ENCODE measurements at places on chromosomes 7 and 10.

DNA sequence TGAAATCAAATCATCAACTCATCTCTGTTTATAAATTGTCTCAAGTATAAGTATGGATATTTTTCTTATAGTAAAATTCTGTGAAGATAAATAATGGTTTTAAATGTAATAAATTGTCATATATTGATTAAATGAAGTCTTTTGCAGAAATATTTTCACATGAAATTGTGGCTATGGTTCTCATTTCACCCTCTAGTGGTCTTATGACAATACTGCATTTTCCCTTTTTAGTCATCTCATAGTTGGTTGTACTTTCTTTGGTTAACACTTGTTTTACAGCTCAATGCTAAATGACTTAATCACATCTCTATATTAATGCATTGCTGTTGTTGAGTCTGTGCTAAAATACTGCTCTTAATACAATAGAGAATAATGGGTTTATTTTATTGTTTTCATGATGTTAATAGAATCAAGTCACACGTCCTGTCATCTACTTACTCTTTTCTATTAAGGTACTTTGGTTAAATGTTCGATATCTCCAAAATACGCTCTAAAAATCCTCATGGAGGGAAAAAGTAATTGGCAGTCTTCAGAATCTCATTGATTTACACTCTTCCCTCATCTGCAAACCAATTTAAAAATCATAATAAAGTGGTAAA is 38.0 kb upstream of the CACNA2D1 start:
- no peak for DNase-seq

DNA sequence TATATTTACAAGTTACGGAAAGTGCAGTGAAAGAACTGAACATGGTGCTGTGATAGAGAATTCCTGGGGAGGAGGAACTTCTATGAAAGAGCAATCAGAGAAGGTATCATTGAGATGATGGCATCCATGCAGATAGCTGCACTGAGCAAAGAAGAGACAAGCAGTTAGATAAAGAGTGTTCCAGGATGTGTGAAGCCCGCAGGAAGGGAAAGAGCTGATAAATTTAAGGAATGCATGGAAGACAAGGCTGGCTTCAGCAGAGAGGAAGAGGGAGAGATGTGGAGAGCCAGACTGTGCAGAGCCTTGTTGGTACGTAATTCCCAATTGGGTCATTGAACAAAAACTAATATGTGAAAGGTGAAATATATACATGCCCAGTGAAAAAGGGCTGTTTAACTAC is 538.9 kb downstream of the INHBA start:
- DNase-seq: no peak

DNA sequence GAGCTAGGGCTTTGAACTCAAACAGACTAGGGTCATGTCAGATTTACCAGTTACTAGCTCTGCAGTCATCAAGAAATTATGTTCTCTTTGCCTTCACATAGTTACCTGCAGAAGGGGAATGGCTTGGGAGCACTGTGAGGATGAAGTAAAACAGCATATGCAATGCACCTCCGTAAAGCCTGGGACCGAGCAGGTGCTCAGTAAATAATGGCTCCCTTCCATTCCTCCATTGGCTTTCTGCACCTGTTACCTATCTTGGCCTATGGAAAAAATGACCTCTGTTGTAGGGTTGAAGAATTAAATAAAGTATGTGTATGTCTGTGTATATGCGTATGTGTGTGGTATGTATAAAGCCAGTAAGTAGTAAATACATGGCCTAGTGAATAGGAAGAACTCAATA is 78.8 kb downstream of the PDE1C start:
- DNase-seq: no peak

DNA sequence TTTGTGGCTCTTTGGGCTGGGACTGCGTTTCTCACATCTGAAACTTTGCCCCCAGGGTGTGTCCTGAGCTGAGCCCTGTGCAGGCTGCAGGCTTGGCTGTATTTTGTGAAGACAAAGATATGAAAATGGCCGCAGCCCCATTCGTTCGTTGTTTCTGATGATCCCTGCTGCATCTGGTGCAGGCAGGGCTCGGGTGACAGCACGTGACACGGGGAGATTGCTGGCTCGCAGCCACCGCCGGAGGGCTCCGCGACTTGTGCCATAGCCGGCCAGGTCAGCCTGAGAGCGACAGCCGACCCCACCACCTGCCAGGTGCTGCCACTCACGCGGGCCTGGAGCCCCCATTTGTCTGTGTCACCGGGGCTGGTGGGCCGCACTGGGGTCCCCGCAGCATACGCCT is 81.3 kb downstream of the ZRANB1 start:
- no peak for DNase-seq

DNA sequence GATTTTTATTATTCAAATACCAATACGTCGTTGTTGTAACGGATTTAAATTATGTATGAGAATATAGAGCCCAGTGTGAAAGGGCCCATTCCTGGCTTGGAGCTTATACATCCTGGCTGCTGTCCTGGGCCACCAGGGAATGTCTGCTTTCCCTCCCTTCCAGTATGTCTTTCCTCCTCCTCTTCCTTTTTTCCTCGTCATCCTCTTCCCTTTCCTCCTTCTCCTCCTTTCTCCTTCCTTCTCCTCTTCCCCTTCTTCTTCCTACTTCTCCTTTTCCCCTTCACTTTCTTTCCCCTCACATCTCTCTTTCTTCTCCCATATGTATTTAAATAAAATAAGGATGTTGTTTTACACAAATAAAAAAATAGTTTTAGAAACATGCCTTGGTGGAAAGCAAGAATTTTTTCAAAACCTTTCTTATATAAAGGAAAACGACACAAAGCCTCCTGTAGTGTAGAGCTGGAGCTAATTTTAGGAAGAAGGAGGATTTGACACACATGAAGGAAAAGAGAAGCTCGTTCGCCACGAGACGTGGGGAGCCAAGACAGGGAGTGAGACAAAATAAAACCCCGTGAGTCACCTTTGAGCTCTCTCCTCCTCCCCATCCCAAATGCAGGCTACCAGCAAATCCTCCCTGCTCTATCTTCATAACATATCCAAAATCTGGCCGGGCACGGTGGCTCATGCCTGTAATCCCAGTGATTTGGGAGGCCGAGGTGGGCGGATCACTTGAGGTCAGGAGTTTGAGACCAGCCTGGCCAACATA is 301.1 kb upstream of the LYZL1 start:
- no peak for DNase-seq

GRCh38 chr7:34497153-34497777 is 160.8 kb upstream of the NPSR1 start:
- DNase-seq: no peak

DNA sequence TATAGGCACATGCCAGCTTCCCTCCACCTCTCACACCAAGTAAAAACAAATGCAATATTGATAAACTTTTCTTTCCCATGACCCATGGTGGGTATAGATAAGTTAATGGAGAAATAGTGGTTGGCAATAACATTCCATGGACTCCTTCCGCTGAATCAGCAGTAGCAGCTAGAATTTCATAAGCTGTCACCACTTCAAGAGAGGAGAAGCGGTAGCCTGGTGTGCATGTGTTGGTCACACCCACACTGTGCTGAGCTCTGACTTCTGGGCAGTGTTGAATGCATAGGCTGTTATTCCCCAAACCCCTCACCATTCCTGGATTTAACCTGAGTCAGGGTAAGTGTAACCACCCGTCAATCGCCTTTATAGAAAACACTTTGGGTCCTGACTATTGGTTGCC is 32.5 kb upstream of the BMPER start:
- DNase-seq: no peak

DNA sequence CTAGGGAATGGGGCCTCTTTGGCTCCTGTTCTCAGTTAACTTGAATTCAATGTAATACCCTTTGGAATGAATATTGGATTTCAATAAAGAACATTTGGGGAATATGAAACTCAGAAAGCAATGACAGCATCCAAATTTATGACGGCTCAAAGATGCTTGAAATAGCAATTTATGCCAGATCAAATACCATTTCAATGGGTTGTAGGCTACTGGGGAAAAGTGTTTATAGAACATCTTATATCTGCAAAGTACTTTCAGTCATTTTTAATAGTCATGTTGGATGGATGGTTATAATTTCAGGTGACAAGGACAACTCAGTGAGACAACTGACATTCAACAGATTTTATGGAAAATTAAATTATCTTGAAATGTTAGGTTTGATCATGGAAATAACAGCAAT is 772.7 kb downstream of the PHTF2 start:
- DNase-seq: no peak

DNA sequence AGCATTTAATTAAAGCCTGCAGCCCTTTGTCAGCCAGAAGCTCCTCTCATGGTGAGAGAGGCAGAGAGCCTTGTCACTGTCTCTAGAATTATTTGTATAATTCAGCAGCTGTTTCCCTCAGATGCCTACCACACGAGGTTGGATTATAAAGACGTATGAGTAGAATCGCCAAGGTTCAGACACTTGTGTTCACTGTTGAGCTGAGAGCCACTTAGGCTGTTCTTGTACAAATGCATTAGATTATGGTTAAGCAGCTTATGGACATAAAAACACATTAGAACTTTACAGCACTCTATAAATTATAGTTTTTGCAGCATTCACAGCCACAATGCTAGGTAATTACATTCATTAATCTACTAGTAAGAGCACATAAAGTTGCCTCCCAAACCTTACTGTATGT is 282.6 kb downstream of the AUTS2 start:
- no peak for DNase-seq
